ENCODE measurements at places on chromosomes 1 and 21.

- no peak for DNase-seq
Observed at GRCh38 chr21:46489800-46490199, 31.1 kb downstream of the DIP2A start.

- no peak for DNase-seq
Observed at GRCh38 chr1:58108783-58109182, 437.7 kb downstream of the OMA1 start.

- no peak for DNase-seq
Observed at GRCh38 chr1:37513795-37514349, 694 bp downstream of the MEAF6 start.

DNA sequence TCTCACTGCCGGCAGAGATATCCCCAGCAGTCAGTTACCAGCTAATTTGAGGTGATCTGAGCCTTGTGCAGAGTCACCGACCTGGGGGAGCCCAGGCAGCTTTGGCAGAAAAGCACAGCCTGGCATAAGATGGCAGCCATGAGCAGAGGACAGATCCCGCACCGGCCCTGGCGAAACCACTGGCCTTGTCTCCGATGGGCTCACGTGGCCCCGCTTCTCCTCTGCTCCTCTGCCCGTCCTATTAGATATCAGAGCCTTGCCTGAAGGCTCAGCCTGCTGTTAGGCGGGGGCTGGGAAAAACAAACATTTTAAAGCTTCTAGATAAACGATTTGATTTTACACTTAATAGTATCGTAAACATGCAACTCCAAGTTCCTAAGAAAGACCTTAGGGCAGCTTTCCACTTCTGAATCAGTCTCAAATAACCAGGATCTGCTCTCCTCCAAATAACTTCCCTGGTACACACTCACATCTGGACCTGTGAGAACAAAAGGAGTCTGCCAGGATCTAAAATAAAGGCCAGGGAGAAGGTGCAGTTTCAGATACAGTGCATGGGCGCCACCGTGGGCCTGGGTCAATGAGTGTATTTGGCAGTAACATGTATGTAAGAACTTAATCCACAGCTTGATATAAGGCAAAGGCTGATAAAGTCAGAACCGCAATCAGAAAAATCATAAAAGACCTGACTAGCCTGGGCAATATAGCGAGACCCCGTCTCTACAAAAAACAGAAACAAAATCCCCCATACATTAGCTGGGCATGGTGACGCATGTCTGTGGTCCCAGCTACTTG lies 10.0 kb downstream of the EDARADD start:
- no peak for DNase-seq

- DNase-seq = no peak
Observed at GRCh38 chr1:78377356-78377928, 113.3 kb upstream of the PTGFR start.

GRCh38 chr1:221672239-221672645 lies 69.6 kb downstream of the DUSP10 start:
- no peak for DNase-seq

DNA sequence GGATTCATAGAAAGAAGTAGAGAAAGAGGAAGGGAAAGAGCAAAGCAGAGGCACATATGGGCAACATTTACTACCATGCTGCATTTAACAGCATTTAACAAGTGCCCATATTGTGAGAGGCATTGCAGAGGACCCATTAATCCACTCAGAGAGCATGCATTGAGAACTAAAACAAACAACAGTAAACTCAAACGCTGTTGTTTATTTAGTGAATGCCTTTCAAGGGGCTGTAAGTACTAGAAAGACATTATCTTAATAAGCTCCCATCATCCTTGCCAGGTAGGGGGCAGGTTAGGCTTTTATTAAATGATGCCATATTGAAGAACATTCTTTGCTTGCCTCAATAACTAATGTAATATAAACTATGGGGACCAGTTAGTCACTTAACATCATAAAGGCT lies 254.3 kb upstream of the DAB1 start:
- no peak for DNase-seq

DNA sequence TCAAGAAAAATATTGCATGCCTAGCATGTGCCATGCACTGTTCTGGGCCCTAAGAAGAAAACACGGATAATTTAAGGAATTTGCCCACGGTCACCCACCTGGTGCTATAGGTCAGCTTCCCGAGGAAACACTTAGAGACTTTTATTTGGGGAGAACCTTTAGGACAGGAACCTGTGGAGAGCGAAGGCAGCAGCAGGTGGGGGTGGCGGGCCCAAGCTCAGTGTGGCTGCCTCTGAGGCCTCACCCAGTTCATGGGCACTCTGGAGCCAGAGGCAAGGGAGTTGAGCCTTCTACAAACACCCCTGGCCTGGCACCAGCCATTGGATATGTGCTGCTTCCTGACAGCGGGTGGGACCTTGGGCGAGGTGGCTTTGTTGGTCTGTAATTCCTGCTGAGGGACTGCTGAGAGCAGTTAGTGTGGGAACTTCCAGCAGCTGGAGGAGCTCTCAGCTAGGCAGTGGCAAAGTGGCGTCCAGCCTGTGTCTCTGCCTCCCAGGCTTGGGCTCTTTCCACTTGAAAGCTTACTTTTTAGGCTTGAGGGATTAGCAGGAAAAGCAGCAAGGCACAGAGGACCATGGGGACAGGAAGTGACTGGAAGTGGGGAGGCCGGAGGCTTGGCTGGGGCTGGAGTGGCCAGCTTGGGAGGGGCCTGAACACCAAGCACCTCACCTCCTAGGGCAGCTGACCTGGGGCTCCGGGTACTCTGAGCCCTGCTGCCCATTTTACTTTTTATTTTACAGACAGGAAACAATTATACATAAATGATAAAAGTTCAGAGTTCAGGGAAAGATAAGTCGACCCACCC lies 19.1 kb downstream of the MRPL37 start:
- DNase-seq = no peak

- DNase-seq = no peak
Observed at GRCh38 chr1:243335292-243335691, 79.5 kb downstream of the SDCCAG8 start.

DNA sequence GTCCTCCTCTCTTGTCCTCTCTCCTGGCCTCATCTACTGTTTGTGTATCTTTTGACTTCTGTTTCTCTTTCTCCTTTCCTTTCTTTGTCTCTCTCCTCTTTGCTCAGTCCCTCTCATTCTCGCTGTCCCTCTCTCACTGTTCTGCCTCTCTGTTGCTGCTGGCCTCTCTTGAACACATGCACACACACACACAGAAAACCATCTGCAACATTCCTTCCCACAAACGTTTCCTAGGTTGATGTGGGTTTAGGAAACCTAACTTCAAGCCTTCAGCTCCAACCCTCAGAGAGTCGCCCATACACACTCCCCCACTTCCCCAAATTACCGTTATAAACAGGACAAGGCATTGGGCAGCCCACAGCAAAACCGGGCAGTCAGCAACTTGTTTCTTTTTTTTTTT lies 10.9 kb upstream of the SSBP3 start:
- no peak for DNase-seq

GRCh38 chr1:8597455-8597854 lies 220.0 kb downstream of the RERE start:
- DNase-seq = no peak

GRCh38 chr1:220222939-220223338 lies 49.3 kb downstream of the RAB3GAP2 start:
- DNase-seq = no peak

DNA sequence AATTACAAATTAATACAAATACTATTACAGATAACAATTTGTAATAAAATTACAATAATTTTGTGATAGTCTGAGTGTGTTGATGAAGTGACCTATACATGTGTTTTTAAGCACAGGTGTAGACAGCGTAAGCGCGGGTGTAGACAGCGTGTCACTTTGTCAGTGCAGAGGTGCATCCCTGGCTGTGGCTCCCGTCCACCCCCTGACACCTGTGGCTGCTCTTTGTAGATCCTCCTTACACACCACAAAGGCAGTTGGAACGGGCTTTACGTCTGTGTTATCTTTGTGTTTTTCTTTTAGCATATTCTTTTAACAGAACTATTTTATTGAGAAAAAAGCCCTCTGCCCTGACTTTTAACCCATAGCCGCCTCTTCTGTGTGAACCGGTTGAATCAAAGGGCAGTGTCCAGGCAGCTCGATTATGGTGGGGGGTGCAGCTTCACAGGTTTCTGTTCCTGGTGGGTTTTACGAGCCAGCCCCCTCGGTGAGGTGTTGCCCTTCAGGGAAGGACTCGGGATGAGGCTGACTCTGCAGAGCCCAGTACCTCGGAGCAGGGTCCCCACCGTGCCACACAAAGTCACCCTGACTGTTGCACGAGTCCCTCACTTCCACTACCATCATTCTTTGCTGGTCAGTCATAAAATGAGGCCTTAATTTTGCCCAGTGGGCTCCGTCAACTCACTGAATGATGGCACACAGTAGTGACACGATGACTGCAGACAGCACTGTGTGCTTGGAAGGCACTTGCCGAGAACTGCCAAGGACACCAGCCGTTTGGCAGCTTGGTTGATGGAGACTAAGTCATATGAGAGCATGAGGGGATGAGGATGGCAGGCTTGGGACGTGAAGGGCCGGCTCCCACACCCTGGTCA lies 86.4 kb upstream of the COL6A1 start:
- DNase-seq = no peak

DNA sequence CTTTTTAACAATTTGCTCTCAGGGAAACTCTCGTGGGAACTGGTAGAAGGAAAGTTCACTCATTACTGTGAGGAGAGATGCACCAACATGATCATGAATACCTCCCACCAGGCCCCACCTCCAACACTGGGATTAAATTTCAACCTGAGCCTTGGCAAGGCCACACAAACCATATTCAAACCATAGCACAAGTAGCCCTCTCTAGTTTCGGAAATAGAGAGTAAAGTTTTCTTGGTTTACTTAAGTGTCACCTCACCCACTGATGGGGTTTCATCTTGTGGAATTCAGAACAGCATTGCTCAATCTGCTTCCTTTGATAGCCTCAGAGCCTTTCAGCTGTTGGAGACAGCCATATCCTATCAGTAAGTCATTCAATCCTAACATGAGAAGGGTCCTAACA lies 25.5 kb upstream of the CCSAP start:
- DNase-seq = no peak

DNA sequence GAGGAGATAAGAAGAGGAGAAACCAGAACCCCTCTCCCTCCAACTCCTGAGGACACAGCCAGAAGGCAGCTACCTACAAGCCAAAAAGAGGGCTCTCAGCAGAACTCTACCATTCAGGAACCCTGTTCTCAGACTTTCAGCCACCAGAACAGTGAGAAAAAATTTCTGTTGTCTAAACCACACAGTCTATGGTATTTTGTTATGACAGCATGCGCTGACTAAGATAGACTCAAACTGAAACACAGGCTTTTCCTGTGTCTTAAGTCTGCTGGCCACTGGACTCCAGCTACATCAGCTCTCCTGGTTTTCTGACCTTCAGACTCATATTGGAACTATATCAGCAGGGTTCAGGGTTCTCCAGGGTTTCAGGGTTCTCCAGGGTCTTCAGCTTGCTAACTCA lies 126.5 kb upstream of the TNFSF4 start:
- DNase-seq = no peak
